ENCODE measurements at places on chromosomes 16 and 17.

- H3K4me1 ChIP-seq, result peaks cover 38% of the 10 kb centered on the region
- peaks cover 32% of the 10 kb centered on the region for H3K27me3 ChIP-seq
- H3K36me3 ChIP-seq, result peaks cover 11% of the 10 kb centered on the region
- H3K27ac ChIP-seq, result peak overlapping the region; percentile 61
- no peak for DNase-seq
Observed at GRCh38 chr17:77959926-77960521, 1.5 kb downstream of the TNRC6C start.

DNA sequence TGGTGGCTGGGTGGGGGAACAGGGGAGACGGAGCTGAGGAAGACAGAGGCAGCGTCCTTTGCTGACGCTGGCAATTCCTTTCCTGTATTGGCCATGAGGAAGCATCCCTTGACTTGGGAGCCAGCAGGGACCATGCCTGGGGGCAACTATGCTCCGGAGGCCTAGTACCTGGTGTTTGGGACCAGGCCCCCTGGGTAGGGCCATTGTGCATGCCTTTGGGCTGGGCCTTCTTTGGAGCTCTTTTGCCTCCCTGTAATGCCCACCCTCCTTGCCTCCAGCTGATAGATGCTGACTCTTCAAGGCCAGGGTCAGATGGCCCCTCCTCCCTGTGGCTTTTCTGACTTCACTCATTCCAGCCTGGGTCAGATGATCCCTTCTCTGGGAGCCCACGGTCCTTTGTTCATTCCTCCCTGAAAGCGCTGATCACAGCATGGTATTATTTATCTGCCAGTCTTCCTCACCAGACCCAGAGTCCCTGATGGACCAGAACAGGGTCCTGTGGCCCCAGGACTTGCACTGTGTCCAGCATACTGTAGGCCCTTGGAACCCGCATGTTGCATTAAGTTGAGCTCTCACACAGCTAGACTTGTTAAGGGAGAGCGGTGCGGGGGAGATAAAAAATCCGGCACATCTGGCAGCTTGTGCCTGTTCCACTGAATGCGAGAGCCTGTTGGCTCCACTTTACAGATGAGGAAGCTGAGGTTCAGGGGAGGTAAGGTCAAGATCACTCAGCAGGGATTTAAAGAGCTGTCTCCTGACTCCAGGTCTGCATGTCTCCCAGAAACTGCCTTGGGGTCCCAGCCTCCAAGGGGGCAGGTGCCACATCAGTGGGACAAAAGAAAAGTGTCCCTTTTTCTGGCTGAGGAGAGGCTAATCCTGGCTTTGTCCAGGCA lies 2.9 kb downstream of the STARD3 start:
- H3K4me3 ChIP-seq, result no peak overlapping the region
- H3K36me3 ChIP-seq, result no peaks in the 10 kb centered on the region
- no peaks in the 10 kb centered on the region for H3K27me3 ChIP-seq
- no peak overlapping the region for H3K27ac ChIP-seq
- no peak for DNase-seq

DNA sequence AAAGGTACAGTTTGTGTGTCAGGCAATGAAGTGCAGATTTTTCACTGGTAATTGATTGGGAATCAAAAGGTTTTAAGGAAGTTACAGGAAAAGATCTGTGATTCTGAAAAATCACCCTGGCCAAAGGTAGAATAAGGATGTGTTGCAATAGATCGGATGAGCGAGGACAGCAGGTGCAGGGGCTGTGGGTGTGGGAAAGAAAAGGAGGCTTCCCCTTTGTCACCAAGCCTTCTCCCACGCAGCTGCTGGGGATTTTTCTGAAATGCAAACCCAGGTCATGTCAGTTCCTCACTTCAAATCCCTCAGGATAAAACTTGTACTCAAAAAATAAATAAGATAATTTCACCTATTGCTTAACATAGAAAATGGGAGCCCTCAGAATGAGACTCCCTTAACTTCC lies 47.9 kb upstream of the ARHGAP17 start:
- H3K27me3 ChIP-seq, result peaks cover 3% of the 10 kb centered on the region
- peaks cover 3% of the 10 kb centered on the region for H3K36me3 ChIP-seq
- H3K4me1 ChIP-seq, result peaks cover 58% of the 10 kb centered on the region
- no peak for DNase-seq

GRCh38 chr16:4053301-4053845 lies 62.9 kb downstream of the ADCY9 start:
- no peaks in the 10 kb centered on the region for H3K27me3 ChIP-seq
- peaks cover under 1% of the 10 kb centered on the region for H3K4me1 ChIP-seq
- DNase-seq, result no peak
- H3K27ac ChIP-seq, result no peak overlapping the region
- peaks cover under 1% of the 10 kb centered on the region for H3K36me3 ChIP-seq
- H3K4me3 ChIP-seq, result no peak overlapping the region

DNA sequence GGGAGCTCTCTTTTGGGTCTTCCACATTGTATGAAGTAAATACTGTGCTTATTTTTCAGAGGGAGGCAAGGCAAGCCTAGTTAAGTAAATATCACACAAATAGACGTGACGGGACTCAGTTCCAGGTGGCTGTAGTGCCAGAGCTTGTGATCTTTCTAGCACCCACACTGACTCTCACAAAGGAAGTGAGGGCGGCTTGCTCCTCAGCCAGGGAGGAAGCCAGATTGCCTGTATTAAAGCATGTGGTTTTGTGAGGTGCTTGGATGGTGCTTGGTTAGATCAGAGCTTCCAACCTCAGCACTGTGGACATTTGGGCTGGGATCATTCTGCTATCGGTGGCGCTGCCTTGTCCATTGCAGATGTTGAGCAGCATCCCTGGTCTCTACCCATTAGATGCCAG lies 80.1 kb downstream of the VAT1L start:
- H3K36me3 ChIP-seq, result no peaks in the 10 kb centered on the region
- DNase-seq, result peak; percentile 21
- H3K27ac ChIP-seq, result no peak overlapping the region
- H3K4me1 ChIP-seq, result peaks cover 14% of the 10 kb centered on the region
- H3K27me3 ChIP-seq, result no peaks in the 10 kb centered on the region

DNA sequence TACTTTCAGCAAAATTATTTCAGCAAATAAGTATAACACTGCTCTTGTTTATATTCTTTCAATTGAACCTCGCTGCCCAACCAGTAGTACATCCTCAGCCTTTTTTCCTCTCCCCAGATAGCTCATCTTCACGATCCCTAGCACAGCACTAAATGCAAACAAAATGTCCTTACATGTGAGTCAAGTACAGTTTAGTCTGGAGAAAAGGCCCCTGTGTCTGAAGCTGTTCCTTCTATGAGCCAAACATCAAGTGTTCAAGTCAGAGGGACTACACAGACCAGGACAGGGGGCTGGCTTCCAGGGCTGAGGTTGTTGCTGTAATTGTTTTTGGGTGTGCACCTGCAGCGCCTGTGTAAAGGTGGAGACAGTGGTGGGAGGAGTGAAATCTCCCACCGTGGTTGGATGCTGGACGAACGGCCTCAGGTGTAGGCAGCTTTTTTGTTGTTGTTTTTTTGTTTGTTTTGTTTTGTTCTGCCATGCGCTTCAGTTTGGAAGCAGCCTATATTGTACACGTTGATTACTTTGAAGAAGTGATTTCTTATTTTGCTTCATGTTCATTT lies 147.1 kb downstream of the PRKCA start:
- H3K4me3 ChIP-seq, result no peak overlapping the region
- peaks cover 38% of the 10 kb centered on the region for H3K36me3 ChIP-seq
- H3K27ac ChIP-seq, result no peak overlapping the region
- H3K27me3 ChIP-seq, result no peaks in the 10 kb centered on the region
- H3K4me1 ChIP-seq, result peaks cover 10% of the 10 kb centered on the region

DNA sequence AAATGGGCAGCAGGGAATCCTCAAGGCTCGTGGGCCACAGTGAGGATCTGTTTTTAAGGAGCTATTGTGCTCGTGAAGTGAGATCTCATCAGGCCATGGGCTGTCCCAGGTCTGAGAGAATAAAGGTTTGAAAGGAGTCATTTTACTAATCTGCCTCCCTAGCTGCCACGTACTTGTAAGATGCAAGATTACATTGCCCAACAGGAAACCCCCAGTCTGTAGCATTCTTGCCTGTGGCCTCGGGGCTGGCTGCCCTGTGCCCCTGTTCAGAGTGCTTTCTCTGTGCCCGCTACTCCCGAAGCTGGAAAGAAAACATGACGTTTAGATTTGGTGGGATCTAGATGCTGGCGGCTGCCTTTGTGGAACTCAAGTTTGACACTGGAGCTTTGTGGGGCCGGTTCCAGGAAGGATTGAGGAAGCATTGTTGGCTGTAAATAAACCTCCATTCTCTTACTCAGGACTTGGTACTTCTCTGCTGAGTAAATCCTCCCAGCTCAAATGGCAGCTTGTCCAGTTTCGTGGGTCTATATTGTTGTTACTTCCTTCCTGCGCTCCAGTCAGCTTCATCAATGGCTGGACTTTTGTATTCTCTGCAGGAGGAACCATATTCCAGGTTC lies 21.2 kb downstream of the SAP30BP start:
- no peaks in the 10 kb centered on the region for H3K27me3 ChIP-seq
- peaks cover 57% of the 10 kb centered on the region for H3K4me1 ChIP-seq

- no peak for DNase-seq
- H3K27ac ChIP-seq, result no peak overlapping the region
- H3K27me3 ChIP-seq, result no peaks in the 10 kb centered on the region
- H3K4me1 ChIP-seq, result no peaks in the 10 kb centered on the region
- peaks cover 16% of the 10 kb centered on the region for H3K36me3 ChIP-seq
- no peak overlapping the region for H3K4me3 ChIP-seq
Observed at GRCh38 chr17:66573078-66573477, 261.8 kb upstream of the CACNG5 start.

- no peak for DNase-seq
- peaks cover 14% of the 10 kb centered on the region for H3K27me3 ChIP-seq
- no peak overlapping the region for H3K27ac ChIP-seq
- H3K36me3 ChIP-seq, result no peaks in the 10 kb centered on the region
- no peaks in the 10 kb centered on the region for H3K4me1 ChIP-seq
Observed at GRCh38 chr16:85326794-85327181, 214.5 kb upstream of the CIBAR2 start.

GRCh38 chr16:5024632-5025031 lies 9.1 kb downstream of the NAGPA start:
- no peak overlapping the region for H3K27ac ChIP-seq
- no peak overlapping the region for H3K4me3 ChIP-seq
- no peaks in the 10 kb centered on the region for H3K4me1 ChIP-seq
- no peaks in the 10 kb centered on the region for H3K36me3 ChIP-seq

DNA sequence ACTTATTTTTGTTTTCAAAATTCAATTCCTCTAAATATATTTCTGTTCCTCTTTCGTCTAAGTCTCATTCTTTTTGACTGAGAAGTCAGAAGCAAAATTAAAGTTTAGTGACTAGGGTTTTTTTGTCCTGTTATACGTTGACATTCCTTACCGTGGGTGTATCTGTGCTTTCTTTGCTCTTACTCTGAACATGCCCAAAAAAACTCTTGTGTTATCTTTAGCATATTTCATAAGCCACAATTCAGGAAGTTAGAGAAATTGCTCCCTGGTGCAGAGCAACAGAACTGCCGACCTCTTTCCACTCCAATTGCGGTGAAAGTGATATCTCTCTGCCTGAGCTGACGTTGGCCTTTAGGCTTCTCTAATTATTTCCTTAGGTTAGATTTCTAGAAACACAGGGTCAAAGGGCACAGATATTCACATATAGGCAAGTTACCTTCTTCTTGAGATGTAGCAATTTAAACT lies 65.7 kb downstream of the CENPV start:
- H3K27me3 ChIP-seq, result no peaks in the 10 kb centered on the region
- peak overlapping the region; percentile 25 for H3K4me3 ChIP-seq
- H3K27ac ChIP-seq, result peak overlapping the region; percentile 94

GRCh38 chr17:14745541-14745940 lies 444.7 kb downstream of the HS3ST3B1 start:
- no peak overlapping the region for H3K27ac ChIP-seq
- H3K27me3 ChIP-seq, result no peaks in the 10 kb centered on the region
- DNase-seq, result no peak
- no peaks in the 10 kb centered on the region for H3K4me1 ChIP-seq
- H3K36me3 ChIP-seq, result no peaks in the 10 kb centered on the region

DNA sequence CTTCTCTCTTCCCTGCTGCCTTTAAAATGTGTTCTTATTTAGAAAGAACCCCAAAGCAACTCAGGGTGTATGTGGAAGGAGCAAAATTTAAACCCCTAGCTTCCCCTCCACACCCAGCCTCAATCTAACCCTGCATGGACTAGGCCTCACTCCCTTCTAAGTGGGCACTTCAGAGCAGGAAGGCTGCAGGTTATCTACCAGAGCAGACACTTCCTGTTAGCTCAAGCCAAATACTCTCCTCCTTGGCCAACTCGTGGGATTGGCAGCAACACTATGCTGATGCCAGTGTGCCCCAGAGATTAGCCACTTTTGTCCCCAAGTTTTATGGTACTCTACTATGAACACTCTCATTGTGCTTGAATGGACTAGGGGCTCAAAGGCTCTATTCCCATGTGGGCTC lies 35.6 kb downstream of the CCDC42 start:
- H3K27ac ChIP-seq, result no peak overlapping the region
- H3K36me3 ChIP-seq, result no peaks in the 10 kb centered on the region
- H3K4me3 ChIP-seq, result no peak overlapping the region
- no peak for DNase-seq

- peak; percentile 68 for DNase-seq
- H3K36me3 ChIP-seq, result peaks cover 10% of the 10 kb centered on the region
- H3K27me3 ChIP-seq, result no peaks in the 10 kb centered on the region
Observed at GRCh38 chr16:30054959-30055553, 10.5 kb upstream of the ALDOA start.

DNA sequence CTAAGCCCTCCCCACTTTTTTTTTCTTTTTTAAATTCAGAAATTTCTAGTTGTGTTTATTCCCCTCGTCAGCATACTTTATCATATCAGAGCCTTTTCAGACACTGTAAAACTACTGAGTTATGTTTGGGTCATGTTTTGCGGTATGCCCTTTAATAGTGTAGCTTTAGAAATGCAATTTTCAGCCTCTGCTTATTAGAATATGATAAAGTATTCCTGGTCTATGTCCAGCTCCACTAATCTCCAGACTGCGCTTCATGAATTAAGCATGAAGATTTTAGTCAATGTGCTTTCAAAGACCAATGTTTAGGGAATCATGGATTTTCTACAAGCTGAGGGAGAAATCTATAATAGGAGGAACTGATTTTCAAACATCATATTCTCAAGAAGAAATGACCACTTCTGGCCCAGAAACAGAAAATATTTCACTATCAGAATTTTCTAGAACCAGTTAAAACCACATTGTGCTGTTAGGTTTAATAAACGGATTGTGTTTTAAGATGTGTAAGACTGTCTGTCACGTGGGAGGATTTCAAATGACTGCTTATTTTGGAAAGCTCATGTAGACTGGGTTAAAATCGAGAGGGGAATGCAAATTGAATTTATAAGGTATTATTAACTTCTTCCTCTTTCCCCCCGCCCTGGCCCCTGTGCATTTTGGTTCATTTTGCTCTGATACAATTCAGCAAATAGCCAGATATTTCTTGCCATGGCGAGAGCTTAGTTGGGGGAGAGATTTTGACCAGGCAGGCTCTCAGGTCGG lies 498.5 kb downstream of the WWOX start:
- H3K27ac ChIP-seq, result no peak overlapping the region
- H3K27me3 ChIP-seq, result no peaks in the 10 kb centered on the region
- no peak for DNase-seq
- H3K4me3 ChIP-seq, result no peak overlapping the region
- no peaks in the 10 kb centered on the region for H3K36me3 ChIP-seq
- H3K4me1 ChIP-seq, result no peaks in the 10 kb centered on the region

Data from activated CD4-positive, alpha-beta memory T cell treated with anti-CD3 and anti-CD28 coated beads, Interleukin-2, amount 10 ng/mL, durations not matched to agents 7 days and 5 days (primary cell).